ENCODE measurements at places on chromosomes 3 and 15.
A peak's percentile ranks its signal among the peaks of the same experiment; 100 is the strongest.

GRCh38 chr3:28745436-28745835 is 396.8 kb upstream of the AZI2 start:
- DNase-seq: no peak

DNA sequence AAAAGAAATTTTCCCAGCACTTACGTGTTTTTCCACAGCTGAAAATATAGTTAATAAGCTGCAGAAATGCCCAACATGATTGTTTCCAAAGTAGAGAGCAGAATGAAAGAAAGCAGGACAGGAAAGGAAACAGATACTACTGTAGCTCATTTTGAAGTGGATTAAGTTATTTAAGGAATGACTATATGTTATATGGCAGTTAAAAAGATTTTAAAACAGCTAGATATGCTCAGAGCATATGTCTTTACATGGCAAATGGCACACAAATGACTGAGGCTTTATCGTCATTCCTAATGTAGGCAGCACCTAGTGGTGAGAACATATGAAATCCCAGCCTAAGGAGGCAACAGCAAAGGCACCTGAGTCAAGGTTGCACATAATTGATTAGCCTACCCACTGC is 106.6 kb upstream of the SEMA6D start:
- no peak for DNase-seq

DNA sequence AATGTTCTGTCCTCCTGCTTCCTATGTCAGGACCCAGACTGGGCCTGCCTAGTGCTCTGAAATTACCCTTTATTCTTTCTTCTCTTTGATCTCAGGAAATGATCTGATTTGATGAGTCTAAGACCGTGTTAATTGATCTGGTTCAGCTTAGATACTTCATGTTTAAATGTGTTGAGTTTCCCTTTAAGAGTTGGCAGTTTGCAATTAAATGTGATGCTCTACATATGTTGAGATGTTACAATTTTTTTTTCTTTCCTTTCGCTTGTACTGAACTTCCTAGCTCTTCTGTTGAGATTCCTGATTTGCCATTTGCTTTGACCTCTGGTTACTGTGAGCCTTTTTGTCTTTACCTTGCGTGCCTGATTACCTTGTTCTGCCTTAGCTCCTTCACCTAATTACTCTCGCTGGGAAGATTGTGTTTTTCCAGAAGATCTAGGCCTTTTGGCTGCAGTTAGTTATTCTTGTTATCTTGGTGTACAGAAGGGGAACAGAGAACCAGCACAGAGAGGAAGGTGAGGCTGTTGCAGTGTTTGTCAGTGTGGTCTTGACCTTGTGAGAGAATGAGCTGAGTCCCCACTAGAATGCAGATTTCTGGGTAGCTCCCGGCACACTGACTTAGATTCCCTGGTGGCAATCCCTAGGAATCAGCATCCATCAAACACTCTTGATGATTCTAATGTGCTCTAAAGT is 203.6 kb downstream of the EDEM1 start:
- DNase-seq: no peak

GRCh38 chr15:70475921-70476320 is 287.4 kb downstream of the UACA start:
- no peak for DNase-seq

DNA sequence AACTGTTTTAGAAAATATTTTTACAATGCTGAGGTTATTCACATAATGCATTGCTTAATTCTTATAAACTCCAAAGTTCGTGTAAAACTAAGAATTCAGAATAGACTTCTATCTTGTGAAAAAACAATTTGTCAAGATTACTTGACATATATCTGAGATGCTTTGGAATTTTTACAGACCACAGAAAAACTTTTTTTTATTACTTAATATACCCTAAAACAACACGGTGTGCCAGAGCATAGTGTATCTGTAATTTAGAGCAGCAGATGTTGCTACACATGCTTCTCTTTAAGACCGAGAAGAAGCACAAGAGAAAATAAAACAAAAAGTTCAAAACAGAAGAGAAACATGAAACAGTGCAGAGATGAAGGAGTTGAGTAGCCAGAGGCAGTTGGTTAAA is 26.4 kb downstream of the ASB7 start:
- no peak for DNase-seq

DNA sequence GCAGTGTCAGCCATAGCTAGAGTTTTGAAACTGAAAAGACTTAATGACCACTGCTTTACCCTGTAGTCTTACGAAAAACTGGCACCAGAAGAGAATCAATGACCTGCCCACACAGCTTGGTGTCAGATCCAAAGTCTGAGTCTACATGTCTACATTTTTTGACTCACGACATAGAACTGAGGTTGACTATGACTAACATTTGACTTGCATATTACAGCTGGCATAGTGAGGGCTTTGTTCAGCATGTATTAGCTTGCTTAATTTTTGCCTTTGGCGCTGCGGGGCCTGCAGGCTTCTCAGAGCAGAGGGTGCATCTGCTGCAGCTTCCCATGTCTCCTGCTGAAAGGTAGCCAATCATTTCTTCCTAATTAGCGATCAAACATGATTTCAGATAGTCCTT is 167.0 kb downstream of the EBLN2 start:
- DNase-seq: no peak

- DNase-seq: no peak
These were observed 74.9 kb downstream of the OSBPL10 start for GRCh38 chr3:31906182-31906581.

DNA sequence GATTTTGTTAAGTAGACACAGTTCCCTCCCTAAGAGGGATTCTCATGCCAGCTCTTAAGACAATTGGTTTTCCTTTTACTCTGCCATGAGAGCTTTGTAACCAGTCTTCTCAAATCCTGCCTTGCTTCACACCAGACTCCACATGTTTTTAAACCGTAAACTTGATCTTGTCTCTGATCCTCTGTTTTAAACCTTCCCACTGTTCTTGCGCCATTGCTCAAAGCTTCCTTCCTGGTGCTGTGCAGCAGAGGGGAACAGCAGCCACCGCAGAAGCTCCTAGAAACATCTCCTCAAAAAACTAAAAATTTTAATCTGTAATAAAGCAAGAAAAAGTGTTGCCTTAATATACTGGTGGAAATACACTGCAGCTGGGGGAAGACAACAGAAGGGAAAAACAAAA is 154.5 kb upstream of the SATB1 start:
- DNase-seq: peak; percentile 71

- no peak for DNase-seq
These were observed 3.8 kb upstream of the MYRIP start for GRCh38 chr3:39805650-39806049.

DNA sequence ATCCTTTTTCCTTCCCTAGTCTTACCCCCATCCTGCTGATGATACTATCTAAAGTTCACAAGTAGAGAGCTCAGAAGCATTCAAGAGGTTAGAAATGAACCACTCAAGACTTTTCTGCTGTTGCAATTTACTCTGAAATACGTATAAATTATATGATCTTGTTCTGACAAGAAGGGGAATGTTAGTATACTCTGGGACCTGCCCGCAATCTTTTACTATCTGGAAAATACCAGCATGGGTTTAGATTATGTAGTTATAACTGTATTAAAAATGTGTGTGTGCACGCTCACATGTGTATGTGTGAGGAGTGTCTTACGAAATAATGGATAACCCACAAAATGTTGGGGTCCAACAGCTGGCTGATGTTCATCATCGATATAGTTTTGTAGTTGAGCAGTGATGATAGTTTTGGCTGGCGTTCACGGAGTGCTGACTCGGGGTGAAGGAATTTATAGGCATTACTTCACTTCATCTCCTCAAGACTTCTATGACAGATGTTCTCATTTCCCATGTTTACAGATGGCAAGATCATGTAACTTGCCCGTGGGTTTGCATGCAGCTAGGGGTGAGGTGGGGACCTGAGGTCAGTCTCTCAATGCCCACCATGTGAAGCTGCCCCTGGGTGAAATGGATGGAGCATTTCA is 297.5 kb upstream of the LYSMD4 start:
- DNase-seq: no peak
